ENCODE measurements at places on chromosomes 5 and 9.

GRCh38 chr5:178206166-178207101 lies 2.1 kb downstream of the HNRNPAB start:
- DNase-seq, result no peak

DNA sequence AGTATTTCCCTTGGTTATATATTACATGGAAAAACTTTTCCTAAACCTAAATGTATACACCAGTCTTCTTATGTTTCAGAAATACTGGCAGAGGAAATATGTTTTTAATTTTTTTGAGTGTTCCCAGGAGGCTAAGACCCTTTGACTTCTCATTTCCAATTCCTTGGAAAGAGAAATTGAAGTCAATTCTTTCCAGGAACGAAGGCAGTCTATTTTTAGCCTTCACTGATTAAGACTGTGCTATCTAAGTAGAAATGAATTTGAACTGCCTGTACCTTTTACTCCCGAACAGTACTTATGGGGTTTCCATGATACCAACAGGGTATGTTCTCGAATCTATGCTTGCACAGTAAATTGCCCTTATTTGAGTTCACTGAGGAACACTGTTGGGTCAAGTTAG lies 340.3 kb upstream of the CD180 start:
- no peak for DNase-seq

- DNase-seq, result no peak
Measured at GRCh38 chr9:135582966-135583687, 21.6 kb downstream of the PAEP start.

- no peak for DNase-seq
Measured at GRCh38 chr5:123478546-123478945, 33.4 kb upstream of the CSNK1G3 start.

DNA sequence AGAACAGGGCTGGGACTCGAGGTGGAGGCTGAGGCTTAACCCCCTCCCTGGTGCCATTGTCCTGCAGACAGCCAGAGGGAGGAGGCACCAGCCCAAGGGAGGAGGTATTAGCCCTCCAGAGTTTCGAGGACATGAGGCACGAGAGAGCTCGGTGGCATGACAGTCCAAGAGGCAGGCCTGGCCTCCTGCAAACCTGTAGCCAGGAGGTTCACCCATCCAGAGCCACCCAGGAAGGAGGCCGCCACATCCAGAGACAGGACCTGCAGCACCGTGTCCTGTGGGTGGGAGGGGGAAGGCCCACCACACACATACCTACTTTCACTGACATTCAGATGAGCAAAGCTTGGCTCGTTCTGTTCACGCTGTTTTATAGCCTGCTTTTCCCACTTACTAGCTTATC lies 75.2 kb upstream of the ADAMTS2 start:
- DNase-seq, result no peak

GRCh38 chr5:108125771-108126511 lies 256.0 kb downstream of the FBXL17 start:
- DNase-seq, result no peak
